ENCODE measurements at places on chromosomes 7 and 10.
A peak's percentile ranks its signal among the peaks of the same experiment; 100 is the strongest.

DNA sequence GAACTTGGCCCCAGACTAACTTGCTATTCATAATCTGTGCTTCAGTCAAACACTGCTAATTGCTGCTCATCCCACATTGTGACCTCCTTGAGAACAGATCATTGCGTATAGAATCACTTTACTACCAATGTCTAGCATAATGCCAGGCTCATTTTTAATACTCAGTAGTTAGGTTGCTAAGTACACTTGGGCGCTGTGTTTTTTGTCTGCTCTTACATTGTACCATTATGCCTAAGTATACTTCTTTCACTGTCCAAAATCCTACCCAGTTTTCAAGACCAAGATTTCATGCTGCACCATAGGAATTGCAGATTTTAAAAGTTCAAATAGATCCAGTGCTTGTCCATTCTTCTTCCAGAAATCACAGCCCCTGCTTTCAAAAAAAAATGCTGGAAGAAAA, 32.8 kb upstream of the TMEM106B start:
- no peak for DNase-seq

DNA sequence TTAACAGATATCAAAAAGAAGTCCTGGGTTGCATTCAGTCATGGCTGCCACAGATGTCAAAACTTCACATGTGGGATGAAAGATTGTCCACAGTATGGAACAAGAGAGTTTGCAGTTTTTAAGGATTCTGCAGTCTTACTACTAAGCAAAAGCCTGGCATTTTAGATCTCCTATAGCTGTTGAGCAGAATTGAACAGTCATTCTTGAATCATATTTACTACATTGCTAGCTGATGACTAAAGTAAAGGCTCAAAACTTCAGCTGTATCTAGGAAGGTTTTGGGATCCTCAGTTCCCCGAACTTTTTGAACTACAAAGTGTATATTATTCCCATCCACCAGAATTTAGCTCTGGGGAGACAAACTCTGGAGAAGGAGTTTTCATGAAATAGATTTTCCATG, 31.0 kb downstream of the BET1 start:
- DNase-seq = no peak

- no peak for DNase-seq
Observed at GRCh38 chr7:131487217-131487616, 69.2 kb downstream of the PODXL start.

GRCh38 chr10:78869508-78870454, 199.0 kb upstream of the ZMIZ1 start:
- DNase-seq = no peak

- peak; percentile 78 for DNase-seq
Observed at GRCh38 chr10:75430000-75430763, 1.2 kb upstream of the LRMDA start.

GRCh38 chr10:92238586-92239098, 52.2 kb downstream of the CPEB3 start:
- peak; percentile 24 for DNase-seq

GRCh38 chr10:103852856-103853255, 2.5 kb downstream of the SH3PXD2A start:
- DNase-seq = peak; percentile 62

GRCh38 chr7:34133356-34133982, 228.1 kb downstream of the BMPER start:
- no peak for DNase-seq

DNA sequence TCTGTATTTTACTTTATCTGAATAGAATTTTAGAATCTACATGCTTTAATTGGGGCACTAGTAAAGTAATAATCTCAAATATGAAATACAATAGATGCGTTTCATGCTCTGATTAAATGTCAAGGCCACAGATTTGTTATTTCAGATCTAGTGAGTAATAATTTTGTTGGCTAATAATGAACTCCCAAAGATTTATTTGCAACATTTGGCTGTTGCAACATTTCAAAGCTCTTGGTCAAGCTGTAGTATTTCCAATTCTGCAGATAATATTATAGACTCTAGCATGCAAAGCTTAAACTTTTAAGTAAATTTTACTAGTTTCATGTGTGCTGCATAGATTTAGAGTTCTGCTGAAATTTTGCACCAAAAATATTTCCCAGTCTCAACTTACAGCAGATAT, 16.7 kb downstream of the LRRN3 start:
- DNase-seq = peak; percentile 32

GRCh38 chr10:102642736-102643335, 1.4 kb upstream of the TRIM8 start:
- peak; percentile 63 for DNase-seq

GRCh38 chr10:54650547-54650946, 150.5 kb downstream of the PCDH15 start:
- no peak for DNase-seq

DNA sequence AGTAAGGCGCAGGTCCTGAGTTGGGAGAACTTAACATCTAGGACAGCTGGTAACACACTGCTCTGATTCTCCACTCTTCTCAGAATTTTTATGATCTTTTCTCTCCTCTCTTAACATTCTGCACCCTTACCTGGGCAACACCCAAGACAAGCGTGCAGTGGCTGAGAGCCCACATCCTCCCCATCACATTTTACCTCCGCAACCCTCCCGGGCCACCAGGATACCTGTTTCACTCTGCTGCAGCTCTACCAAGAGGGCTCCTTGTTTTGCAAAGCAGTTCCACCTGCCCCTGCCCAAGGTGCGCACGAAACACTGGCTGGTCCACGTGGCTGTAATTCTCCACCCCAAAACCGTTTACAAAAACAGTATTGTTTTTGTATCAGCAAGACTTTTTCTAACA, 81.5 kb downstream of the ITIH5 start:
- no peak for DNase-seq

- DNase-seq = no peak
Observed at GRCh38 chr7:27527348-27527714, 135.4 kb downstream of the HIBADH start.

DNA sequence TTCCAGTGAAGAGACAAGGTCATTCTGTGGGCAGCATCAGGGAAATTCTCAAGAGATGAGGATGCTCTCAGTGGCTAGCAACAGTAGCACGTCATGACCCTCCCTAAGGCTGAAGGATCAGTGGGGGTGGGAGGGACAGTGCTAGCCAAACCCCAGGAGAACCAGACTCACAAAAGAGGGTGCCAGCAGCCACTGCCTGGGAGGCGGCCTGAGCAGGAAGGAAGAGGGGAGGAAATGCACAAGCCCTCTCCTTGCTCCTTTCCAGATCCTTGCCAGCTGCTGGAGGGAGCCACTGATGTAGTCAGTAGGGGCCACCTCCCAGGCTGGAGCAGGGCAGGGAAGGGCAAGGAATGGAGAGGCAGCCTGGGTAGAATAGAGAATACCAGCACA, 302.7 kb downstream of the RPS24 start:
- no peak for DNase-seq

DNA sequence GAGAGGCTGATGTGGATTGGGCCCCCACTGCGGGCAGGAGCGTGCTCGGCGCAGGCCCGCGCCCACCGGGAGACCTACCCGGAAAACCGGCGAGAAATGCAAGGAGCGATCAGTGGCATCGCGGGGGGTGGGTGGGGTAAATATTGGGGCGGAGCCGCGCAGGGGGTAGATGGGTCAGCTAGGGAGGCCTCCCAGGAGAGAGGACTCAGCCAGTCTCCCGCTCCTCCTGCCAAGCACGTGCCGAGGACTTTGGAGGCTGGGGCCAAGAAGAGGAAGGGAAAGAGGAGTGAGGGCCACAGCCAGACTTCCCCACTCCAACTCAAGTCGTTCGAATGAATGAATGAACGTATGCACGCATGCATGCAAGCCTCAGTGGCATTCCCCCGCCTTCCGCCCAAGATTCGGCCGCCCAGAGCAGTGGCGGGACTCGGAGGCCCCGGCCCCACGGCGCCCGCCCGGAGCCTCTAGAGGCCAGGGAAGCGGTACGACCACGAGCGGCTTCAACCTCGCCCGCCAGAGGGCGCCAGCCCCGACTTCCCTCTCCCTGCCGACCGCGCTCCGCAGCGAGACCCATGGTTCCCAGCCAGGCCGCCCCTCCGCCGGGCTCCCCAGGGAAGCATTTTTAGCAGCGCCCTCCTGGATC, 3.6 kb downstream of the NPM3 start:
- DNase-seq = peak; percentile 90

DNA sequence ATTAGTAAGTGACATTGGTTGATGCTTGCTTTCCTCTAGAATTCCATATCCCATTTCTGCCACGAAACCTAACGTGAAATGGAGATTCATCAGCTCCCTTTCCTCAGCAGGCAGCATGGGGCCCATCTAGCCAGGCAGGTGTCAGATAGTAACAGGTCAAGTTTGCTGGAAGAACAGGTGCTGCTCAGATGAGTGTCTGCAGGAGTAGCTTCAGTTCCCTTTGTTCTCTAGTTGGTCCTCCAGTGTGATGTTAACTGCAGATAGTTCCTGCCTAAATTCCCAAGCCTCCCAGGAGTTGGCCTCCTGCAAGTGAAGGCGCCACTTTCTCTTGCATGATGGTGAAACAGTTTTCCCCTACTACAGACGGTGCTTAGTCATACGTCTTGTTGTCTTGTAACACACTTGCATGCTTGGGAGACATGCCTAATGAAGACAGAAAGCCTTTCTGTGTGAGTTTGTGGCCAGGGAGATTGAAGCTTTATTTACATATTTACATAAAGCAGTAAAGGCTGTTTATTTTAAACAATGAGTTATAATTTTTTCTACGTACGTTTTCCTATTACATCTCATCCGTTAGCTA, 175.4 kb downstream of the CHN2 start:
- DNase-seq = peak; percentile 28

DNA sequence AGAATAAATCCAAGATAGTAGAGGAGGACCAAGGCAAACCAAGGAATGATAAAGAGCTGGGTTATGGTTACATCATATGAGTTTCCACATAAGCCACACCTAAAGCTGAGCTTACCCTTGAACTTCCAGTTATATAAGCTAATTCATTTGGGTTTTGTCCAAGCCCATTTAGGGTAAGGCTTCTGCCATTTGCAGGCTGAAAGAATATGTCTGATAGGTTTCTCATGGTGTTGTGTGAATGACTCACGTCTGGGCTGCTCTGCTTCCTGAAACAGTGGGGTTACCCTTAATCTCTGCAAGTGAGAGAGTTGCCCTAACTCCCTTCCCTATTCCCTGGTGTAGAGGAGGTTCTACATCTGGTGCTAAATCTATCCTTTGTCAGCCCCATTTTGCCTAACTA, 60.8 kb downstream of the PTTG1IP2 start:
- peak; percentile 77 for DNase-seq

DNA sequence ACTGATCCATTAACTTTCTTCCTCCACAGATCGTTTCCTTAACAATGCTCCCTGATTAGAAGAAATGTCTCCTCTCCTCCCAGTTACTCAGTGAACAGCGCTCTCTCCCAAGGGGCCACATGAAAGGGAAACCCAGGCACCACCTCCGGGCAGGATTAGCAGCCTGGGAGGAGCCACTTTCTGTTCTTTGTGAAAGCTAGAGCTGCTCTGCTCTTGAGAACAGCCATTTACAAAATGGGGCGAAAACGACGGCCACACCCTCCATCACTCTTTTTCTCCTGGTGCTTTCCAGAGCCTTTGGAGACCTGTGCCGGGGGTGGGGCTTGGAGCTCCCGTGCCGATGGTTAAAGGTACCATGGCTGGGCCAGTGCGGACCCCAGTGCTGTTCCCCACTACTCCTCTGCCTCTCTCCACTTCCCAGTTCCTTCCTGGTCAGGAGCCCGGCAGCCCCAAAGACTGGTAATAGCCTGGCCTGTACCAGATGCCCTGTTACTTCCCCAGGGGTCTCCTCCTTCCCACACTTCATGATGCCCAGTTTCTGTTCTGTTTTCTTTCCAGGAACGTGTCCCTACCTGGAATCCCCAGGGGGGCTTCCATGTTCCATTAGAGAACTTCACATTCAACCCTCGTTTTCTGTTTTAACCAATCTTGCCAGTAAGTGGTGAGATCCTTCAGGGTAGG, 402.9 kb upstream of the GALNT17 start:
- DNase-seq = no peak

DNA sequence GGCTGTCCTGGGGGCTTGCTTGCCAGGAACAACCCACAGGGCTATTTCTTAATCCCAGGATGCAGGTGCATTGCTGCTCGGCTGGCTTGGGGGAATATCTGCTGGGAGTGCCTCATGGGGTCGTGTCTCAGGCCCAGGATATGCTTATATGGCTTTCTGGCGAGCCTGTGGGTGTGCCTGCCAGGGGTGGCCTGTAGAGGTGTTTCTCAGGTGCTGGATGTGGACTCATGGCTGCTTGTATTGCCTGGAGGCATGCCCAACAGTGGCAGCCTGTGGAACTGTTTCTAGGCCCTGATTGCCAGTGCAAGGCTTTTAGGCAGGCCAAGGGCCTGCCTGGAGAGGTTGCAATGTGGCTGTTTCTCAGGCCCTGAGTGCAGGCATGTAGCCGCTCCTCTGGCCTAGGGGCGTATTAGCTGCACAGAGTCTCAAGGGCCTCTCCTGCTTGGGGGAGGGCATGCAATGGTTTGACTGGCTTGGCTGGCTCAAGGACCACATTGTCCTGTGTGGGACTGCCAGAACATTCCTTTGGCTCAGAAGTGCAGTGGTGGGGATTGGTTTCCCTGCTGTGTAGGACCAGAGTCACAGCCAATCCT, 202.1 kb downstream of the ATRNL1 start:
- DNase-seq = no peak

DNA sequence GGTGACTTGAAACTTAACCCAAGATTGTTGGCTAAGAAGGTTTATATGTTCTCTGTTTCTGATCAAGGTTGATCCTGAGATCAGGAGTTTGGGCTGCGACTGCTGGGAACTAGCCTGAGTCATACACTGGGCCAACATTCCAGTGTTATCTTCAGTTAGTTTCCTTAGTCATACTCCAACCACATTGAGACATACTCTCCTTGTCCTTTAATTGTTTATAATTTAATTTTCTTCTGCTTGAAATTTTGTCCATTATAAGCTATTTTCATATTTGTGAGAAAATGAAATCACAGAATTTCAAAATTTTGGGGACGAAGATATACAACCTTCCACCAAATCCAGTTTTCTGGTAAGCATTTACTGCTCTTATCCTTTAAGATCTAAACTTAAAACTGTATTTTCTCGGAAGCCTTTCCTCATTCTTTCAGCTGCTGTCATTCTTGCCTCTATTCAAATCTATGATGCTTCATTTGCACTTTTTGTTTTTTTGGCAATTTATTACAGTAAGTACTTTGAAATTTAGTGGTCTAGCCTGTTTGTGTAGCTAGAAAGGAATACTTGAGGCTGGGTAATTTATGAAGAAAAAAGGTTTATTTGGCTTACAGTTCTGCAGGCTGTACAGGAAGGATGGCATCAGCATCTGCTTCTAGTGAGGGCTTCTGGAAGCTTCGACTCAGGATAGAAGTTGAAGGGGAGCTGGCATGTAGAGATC, 63.4 kb upstream of the POT1 start:
- DNase-seq = no peak

DNA sequence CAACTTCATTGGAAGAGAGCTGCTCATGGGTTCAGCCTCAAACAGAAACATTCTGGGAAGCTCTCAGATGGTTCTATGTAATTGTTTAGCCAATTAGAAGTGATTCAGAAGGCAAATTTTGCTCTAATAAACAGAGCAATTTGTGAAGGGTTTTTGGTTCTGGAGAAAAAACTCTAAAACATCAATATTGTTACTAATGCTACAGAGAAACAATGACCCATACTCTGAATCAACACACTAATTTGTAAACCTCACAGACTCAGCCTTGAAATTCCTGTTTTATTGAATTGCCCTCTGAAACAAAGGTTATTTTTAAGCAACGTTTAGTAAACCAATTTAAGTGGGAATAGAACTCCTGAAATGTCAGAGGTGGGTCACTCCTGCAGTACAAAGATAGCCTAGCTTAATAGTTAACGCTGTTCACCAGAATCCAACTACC, 171.6 kb upstream of the SVIL start:
- DNase-seq = no peak
